ENCODE measurements at places on chromosomes 12 and 14.
A peak's percentile ranks its signal among the peaks of the same experiment; 100 is the strongest.

DNA sequence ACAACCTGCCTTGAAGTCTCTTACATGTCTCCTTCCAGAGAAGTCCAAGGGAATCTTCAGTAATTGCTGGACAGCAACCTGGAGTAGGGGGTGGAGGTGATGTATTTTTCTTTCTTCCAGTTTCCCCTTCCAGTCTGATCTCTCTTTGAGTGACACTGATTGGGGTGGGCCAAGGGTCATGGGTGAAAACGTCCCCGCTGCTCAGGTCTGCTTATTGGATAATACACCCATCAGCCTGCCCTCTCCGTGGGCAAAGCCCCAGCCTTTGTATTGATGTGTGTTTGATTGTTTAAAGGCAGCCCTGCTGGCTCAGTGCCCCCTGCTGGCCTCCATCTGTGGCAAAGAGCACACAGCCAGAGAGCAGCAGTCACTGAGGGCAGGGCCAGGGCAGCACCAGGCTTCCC lies 35.7 kb upstream of the ATP2A2 start:
- peak; percentile 10 for DNase-seq

GRCh38 chr14:96663491-96664067 lies 133.6 kb upstream of the VRK1 start:
- no peak for DNase-seq

DNA sequence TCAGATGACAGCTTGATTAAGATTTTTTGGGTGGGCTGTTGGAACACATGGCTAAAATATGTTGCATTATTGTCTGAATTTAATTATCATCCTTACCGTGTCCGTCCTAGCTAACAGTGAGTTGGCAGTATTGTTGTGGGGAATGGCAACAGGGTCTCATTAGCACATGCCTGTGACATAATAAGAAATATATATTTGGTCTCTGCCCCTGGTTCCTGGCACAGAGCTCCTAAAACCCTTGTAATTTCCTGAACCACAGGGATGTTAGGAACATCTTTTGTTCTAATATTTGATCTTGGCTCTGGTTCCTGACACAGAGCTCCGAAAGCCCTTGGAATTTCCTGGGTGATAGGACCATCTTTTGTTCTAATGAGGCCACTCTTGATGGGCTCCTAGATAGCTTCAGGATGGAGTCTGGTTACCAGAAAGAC lies 76.0 kb downstream of the SYNE2 start:
- DNase-seq, result no peak

DNA sequence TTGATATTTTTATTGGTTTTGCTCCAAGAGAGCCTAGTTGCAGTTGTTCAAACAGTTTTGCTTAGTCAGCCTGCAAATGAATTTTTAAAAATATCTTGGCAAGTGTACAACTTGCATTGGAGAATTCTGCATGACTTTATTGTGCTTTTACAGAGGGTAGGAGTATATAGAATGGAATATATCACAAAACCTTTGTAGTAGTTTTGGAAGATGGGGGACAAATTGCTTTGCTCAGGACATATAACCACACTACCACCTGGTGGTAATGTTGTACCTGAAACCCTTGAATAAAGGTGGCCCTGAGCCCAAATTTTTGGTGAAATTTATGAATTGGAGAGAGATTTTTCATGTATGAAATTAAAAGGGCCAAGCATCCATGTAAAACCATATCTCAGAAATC lies 645.2 kb downstream of the MED13L start:
- DNase-seq, result no peak

All from T-helper 2 cell treated with Interferon-gamma antibody and Interleukin-4, amounts not matched to agents 5 μg/mL and 100 μg/mL, for 36 hours (primary cell).